Right kidney (tissue), 9 donors: ENCODE measurements at places on chromosomes 3 and 15.

GRCh38 chr15:75532413-75533250 is 46.5 kb downstream of the PTPN9 start:
- no peak for DNase-seq

DNA sequence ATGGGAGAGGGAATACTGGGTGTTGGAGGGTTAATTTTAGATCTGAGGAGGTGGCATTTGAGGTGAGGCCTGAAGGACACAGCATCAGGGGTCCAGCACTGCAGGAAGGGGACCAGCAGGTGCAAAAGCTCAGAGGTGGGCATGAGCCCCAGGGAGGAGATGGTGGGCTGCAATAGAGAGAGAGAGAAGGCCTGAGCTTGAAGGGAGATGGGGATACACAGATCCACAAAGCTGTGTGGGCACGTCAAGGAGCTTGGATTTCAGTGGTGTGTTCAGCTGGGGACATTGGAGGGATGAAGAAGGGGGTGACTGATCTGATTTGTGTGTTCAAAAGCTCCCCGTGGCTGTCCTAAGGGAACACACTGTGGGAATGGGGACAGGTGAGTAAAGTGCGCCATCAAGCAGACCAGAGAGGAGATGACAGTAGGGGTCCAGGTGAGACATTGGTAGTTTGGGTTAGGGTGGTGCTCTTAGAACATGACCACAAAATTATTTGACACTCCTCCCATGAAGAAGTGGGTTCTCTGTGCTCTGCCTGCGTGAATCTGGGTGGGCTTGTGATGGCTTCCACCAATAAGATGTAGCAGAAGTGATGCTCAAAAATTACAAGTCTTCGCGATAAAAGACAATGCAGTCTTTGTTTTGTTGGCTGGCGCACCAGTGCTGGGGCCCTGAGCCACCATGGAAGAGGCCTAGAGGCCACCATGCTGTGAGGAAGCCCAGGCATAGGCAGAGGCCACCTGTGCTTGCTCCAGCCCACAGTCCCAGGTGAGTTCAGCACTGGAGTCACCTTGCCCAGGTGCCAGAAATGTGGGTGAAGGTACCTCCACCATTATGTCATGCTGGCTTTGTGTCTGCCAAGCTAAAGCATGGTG is 1.9 kb upstream of the WNT7A start:
- no peak for DNase-seq

- no peak for DNase-seq
These were observed 110.0 kb downstream of the PIK3R4 start for GRCh38 chr3:130636480-130637234.

DNA sequence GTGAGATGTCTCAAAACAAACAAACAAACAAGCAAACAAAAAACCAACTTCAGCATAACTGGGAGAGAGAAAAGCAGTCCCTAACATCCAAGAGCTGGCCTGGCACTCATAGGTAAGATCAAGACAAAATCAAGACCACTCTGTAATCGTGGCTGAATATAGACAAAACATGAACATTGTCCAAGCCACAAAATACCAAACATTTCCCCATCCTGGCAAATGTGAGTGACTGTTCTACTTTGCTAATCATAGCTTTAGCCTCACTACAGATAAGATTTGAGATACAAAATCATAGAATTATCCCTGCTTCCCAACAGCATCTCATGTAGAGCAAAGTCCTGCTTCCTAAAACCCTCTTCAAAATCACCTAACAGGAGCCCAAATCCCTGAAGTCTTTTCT is 116.7 kb upstream of the PRTG start:
- no peak for DNase-seq

DNA sequence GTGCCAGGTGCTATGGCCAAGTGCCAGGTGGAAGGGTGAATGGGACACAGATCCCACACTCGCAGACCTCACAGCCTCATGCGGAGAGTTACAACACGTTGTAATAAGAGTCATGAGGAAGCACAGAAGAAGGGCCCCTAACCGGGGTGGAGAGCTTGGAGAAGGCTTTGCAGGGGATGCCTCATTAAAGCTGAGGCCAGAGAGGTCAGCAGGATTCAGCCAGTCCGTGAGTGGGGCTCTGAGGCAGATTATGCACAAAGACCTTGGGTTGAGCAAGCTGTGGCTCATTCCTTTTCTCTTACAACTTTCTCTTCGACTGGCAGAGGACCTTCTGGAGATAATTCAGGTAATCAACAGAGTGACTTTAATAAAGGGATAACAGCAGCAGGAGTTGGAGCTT is 65.3 kb upstream of the SNRK start:
- no peak for DNase-seq

GRCh38 chr3:74347563-74348268 is 266.7 kb downstream of the CNTN3 start:
- no peak for DNase-seq

- DNase-seq, result no peak
These were observed 322.8 kb downstream of the UACA start for GRCh38 chr15:70440416-70441138.

DNA sequence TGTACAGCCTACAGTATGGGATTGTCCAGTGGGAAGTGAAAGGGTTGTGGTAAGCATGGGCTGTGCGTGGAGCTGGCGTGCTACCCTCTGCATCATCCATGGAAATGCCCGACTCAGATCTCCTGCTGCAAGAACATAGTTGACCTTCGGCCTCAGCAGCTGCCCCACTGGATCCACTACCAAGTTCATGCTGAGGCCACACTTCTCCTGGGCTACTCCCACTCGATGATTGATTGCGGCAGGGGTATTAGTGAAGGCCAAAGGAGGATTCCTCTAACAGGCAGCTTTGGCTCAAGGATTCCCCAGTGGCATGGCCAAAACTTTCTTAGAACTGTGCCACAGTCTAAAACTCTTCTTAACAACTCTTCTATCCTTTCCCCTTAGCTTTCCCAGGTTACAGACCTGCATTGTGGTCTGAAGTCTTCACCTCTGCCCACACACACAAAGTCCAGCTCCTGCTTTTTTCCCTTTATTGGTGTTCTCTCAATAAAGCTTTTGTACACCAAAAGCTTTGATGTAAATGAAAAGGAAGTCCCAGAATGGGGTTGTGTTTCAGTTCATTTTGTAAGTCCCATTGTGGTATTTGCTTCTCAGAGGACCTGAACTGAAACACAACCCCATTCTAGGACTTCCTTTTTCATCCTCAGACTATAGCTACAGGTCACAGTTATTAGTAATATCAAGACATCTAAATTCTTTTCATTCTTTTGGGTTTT is 4.9 kb upstream of the TBC1D5 start:
- DNase-seq, result no peak

DNA sequence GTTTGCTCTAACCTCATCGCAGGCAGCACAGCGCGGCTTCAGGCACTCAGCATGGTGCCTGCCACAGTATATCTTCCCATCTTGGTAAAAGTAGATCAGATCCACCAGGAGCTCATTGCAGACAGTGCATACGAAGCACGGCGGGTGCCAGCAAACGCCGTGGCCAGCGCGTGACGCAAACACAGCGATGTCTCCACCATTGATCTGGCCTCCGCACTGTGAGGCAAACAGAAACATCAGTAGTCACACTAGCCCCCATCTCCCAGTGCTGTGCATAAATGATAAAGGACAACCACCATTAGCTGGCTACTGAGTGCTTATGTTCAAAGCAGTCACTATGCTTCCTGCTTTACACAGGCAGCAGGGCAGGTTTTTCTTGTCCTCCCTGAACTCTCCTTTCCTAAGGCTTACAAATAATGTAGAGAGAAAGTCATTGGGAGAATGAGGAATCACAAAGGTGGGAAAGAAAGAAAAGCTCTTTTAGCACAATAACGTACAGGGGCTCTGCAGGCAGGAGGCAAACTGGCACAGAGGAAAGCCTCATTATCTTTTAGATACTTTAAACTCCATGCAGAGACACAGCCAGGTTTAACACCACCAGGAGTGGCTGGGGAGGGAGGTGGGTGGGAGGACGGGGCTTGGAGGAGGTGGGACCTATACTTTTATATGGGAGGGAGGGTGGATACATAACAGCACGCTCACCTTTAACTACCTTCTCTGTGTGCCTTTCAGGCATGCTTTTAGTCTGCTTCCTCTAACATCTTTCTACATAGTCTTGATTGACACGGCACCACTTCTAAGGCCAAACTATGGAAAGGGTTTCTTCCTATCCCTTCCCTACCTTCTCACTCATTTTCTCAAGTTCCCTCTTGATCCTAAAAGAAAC is 67.9 kb downstream of the PRICKLE2 start:
- no peak for DNase-seq

DNA sequence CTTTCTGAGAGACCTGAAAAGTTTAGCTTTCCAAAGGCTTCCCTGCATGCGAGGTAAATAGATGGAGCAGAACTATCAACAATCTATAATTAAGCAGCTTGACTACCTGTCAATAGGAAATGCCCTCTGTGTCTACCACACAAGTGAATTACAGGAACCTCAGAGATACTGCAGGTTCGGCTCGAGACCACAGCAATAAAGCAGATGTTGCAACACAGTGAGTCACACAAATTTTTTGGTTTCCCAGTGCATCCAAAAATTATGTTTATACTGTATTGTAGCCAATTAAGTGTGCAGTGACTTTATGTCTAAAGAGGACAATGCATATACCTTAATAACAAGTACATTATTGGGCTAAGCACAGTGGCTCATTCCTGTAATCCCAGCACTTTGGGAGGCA is 252.0 kb downstream of the UBE2E2 start:
- no peak for DNase-seq

GRCh38 chr3:126179825-126180476 is 435 bp downstream of the ALDH1L1 start:
- DNase-seq, result peak; percentile 71

- DNase-seq, result no peak
These were observed 8.6 kb downstream of the GABRR3 start for GRCh38 chr3:98026425-98027084.

DNA sequence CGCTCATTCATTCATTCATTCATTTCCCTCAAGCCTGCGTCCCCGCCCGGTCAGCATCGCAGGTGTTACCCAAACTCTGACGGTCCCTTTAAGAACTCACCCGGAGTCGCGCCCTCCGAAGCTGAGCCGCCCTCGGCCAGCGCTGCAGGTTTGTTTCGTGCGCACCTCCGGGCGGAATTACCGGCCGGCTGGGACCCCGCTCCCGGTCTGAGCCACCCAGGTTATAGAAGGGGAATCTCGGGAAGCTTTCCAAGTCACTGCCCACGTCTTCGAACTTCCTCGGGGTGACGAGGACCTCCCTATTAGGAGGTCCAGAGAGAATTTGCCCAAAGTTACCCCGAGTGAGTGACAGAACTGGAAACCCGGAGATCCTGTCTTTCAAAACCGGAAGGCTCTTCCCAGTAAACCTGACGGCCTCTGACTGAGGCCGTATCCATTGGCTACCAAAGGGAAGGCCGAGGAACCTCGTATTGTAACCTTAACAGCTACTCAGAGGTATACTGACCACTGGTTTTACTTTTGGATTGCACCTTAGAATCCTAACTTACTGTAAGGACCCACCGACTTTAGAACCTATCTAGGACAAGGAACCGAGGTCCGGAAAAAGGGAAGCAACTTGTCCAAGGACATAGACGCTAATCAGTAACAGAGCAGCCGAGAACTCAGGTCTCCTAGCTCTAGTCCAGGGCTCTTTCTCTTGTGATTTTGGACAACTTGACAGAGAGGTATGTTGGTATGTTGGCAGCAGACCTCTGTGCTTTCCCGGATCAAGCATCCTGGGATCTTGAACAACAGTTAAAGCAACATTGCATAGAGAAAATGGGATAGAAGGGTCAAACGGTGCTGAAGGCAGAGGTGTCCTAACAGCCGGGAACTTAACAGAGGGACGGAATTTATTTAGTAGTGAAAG is 788 bp upstream of the DLG1 start:
- DNase-seq, result peak; percentile 77

DNA sequence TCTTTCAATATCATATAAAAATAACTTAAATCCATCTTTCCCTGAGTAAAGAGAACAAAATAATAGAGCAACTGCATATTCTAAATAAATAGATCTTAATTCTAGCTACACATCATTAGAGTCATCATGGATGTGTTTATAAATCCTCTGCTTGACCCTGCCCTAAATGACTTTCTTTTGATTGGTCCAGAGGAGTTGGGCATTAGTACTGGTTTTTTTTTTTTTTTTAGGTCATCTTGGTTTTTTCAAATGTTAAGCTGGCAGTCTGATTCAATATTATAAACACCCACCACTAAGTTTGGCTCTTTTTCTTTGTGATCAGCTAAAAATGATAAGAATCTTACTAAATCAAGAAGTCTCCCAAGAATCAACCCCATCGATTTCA is 504.0 kb upstream of the CBLB start:
- DNase-seq, result no peak

DNA sequence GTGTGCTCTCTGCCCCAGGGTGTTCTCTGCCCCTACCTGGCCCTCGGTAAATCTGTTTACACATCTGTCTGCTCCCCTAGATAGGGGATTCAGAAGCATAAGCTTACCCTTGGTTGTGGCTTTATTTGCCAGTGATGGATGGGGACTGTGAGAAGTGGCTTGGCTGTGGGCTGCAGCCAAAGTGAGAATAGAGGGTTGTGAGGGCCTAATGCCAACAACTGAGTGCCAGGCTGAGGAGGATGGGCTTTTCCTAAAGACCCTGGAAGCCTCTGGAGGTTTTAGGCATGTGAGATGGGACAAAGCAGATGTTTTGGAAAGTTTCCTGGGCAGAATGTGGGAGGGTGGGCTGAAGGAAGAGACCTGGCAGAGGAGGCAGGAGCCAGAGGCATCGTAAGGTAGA is 15.4 kb upstream of the APEH start:
- no peak for DNase-seq
